ENCODE measurements at places on chromosomes 3 and 15.

DNA sequence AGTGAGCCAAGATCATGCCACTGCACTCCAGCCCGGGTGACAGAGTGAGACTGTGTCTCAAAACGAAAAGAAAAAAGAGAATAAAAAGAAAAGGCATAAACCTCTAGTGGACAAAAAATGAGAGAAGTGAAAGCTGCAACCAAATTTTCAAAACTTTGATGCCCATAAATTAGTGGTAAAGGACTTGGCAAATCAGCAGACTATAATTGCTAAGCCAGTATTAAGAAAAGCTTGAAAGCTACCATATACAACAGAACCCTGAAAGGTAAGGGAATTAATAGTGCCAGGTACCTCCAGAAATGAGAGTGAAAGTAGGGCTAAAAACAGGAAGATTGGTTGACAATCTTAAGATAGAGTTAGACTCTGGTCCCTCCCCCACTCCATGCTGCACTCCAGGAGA lies 32.9 kb upstream of the SLC22A13 start:
- no peak for DNase-seq

DNA sequence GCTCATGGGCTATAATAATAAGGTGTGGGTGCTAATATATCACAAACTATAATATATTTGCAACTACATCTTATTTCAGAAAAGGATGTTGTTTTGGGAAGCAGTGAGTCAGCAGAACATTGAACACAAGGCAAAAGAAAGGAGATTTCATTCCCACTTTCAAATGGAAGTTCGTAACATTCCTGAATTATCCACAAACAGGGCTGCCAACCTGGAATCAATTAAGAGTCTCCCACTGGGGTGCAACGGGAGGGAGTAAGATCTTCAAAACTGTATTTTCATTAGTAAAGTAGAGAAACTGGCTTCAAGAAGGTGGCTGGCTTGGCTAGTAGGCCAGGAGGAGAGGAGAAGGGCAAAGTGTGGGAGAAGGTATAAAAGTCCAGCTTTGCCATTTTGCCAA lies 479.6 kb downstream of the CNTN3 start:
- DNase-seq, result no peak

- DNase-seq, result peak; percentile 62
Measured at GRCh38 chr3:131526801-131527347, 24.1 kb upstream of the MRPL3 start.

- DNase-seq, result peak; percentile 29
Measured at GRCh38 chr15:67520321-67521028, 456 bp upstream of the C15orf61 start.

DNA sequence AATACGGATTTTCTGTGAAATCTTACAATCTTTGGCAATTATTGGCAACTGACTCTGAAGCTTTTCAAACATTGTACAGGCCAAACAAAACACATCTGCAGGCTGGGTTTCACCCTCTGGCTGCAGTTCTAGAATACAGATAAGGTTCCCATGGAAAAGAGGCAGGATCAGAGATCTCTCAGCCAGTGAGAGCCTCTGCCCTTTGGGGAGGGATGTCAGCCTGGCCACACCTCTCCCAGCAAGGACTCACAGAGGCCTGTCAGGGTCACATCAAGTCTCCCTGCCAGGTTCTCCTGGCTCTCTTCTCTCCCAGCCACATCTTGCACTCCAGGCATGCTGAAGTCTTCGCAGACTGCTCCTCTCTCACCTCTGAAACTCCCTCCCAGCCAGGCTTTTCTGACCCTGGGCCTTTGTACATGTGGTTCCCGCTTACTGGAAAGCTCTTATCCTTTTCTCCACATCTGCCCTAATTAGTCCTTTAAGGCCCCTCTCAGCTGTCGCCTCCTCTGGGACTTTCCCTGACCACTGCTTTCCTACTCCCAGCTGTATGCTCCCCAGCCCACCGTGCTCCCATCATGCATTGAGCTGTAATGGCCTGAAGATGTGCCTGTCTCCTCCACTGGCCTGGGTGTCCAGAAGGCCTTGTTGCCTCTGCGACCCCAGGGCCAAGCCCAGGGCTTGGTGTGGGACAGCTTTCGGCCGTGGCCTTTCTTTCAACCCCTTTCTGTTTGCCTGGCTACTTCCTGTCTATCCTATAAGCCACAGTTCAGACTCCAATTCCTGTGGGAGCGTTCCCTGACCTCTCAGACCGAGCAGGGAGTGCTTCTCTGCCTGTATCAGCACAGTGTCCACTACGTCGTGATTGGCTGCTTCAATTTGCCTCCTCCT lies 4.3 kb downstream of the RBP1 start:
- peak; percentile 34 for DNase-seq

DNA sequence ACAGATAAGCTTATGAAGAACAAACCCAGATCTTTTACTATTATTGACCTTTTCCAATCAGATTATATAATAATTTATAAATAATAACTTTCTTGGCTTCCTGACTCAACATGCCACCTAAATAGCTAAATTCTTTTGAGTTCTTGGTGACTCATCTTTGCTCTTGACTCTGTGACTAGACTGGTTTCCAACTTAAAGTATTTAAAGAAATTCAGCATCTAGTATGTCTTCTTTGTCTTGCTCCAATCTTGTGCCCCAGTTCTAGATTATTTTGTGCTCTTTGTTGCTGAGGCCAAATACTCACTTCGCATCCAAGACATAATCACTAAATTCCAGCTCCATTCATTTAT lies 483.2 kb upstream of the TBL1XR1 start:
- peak; percentile 48 for DNase-seq

DNA sequence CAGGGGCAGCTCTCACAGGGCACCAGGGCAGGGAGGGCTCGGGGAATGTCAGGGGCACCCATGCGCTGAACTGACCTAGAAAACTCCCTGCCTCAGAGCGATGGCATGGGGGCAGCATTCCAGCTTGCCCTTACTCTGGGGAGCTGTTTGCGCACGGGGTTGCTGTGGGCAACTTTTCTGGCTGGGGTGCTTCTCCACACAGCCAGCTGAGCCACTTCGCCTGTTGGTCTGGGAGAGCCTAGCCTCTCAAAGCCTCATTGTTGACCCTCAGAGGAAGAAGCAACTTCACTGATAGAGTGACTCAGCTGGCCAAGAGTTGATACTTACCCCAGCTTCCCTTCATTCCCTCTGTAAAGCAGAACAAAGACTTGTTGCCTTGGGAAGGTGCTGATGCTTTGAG lies 42.6 kb upstream of the MRPS22 start:
- peak; percentile 47 for DNase-seq

DNA sequence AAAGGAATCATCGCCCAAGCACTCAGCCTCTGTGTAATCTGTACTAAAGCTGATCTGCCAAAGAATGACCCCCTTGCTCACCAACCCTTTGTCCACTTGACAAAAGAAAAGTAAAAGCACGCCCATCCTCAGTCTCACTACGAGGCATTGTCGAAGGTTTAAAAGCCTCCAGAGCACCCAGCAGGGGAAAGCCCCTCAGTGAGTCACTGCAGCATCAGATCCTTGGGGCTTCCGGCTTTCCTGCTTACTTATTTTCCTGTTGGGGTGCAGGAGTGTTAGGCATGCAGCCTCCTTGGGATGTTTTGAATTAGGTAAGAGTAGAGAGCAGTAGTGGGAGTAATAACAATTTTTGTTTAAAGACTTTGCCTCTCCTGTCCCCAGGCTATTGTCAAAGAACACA lies 216.1 kb downstream of the MTHFS start:
- DNase-seq, result peak; percentile 78

- no peak for DNase-seq
Measured at GRCh38 chr3:34183611-34184340, 385.3 kb downstream of the PDCD6IP start.

- no peak for DNase-seq
Measured at GRCh38 chr3:55562700-55563099, 75.6 kb upstream of the WNT5A start.

- DNase-seq, result no peak
Measured at GRCh38 chr15:97023488-97023844, 693.0 kb downstream of the NR2F2 start.

DNA sequence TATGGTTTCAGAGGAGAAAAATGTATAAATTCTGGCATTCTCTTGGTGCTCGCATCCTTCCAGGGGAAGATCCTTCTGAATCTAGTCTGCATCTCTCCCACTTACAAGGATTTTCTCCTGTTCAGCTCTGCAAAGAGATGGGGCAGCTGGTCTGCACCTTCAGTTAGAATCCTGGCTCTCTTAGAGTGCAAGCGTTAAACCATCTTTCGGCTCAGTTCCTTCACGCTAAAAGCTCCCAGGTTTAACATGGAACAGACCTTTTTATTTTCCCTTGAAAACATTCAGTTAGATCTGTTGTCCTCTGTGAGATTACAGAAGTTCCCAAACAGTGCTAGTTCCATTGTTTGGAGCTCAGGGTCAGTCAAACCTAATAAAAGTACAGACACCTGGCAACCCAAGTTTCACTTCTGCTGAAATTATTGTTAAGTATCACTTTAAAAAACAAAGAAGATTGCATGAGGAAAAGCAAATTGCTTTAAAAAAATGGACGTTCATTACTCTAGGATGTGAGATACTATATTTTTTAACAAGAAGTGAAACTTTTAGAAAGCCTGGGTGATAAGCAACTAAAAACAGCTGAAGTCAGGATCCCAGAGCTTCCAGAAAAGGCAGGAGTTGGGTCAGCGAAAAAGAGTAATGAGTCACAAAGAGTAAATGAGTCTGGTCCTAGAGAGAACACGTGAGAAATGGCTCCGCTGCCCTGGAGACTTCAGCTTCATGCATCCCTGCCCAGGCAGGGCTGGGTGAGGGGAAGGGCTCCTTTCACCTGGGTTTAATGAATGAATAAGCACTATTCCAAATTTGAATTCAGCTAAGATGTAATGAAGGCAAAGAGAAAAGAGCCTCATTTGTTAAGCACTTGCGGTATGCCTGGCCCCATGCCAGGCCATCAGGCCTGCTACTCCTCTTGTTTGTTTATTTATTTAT lies 63.3 kb downstream of the ABTB1 start:
- DNase-seq, result peak; percentile 88

GRCh38 chr15:50837256-50837770 lies 71.2 kb upstream of the AP4E1 start:
- no peak for DNase-seq

- DNase-seq, result no peak
Measured at GRCh38 chr15:75145027-75145841, 56.4 kb upstream of the C15orf39 start.

DNA sequence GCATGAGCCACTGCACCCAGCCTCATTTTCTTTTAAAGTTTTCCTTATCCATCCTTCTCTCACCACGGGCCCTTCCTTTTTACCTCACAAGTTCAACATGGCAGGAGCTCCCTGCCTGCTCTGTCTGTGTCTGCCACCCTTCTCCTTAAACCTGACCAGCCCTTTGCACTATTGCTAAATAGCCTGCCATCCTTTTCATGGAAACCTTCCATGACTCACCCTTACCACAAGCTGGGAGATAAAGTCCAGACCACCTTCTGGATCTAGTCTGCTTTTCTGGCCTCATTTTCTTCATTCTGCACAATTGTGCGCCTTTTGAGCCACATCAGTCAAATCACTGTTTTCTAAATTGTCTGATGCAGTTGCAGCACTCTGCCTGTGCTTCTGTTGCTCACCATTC lies 8.9 kb downstream of the PARP14 start:
- DNase-seq, result peak; percentile 56

GRCh38 chr3:61618231-61618630 lies 56.9 kb downstream of the PTPRG start:
- DNase-seq, result no peak

- no peak for DNase-seq
Measured at GRCh38 chr3:15932348-15933300, 134.8 kb upstream of the ANKRD28 start.

GRCh38 chr3:69869643-69870042 lies 129.9 kb upstream of the SAMMSON start:
- peak; percentile 70 for DNase-seq

- peak; percentile 23 for DNase-seq
Measured at GRCh38 chr3:196792771-196793170, 53.1 kb downstream of the PAK2 start.

GRCh38 chr15:90681480-90681879 lies 35.7 kb upstream of the BLM start:
- DNase-seq, result peak; percentile 98

DNA sequence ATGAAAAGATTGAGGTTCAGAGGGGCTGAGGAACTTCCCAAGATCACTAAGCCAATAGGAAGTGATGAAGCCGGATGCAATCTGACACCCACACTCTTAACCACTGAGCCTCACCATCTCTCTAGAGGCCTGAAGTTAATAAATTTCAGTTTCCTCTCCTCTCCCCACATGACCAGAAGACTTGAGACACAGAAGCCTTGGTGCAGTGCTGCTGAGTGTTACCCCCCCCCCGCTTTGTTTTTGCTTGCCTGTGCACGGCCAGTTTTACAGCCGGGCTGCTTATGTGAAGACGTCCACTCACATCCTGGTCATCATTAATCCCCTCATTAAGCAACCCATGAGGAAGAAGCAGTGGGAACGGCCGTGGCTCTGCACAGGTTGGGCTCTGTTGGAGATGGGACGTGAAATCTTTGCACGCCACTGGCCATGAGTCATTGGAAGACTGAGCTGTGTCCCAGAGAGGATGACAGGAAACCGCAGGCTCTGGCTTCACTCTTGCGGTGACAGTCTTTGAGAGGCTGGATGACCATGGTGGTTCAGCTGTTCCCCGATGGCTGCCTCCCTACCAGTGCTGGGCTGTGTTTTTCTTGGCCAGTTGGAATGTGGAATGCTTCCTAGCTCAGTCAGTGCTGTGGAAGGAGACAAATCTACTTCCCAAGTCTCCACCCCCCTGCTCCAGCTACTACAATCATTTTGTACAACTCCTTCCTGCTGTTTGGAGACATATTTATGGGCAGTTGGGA lies 232.6 kb upstream of the LRTM1 start:
- peak; percentile 100 for DNase-seq

GRCh38 chr3:131151-131888 lies 65.2 kb upstream of the CHL1 start:
- DNase-seq, result no peak

DNA sequence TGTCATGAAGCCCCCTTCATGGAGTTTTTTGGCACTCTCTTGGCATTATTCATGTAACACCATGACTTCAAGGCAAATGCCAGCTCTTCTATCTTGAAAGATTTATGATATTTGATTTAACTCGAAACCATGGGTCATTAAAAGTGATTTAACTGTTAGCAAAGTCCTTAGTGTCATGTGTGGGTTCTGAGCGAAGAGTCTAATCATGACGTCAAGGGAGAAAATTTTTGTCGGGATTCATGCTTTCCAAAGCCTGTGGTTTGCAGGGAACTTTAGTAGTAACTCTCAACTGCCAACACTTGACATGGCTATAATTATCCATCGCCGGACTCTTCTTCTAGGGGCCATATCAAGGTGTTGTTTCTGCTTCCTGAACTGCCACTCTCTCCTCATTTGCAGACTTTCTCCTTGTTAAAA lies 11.5 kb downstream of the GXYLT2 start:
- DNase-seq, result peak; percentile 30

DNA sequence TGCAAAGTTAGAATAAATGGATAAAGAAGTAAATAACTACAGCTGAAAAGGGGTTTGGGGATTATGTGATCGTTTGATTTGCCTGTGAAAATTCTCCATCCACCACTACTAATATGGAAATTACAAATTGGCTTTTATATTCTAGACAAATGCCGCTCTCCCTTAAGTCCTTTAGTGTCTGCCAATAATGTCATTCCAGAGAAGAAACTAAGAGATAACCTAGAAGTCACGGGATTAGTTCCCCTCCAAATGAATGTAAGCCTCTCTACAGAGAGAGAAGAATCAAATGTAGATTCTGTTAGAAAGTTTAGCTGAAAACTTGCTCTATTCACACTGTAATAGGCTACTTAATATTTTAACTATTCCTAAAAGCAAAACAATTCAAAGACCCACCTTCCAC lies 92.0 kb downstream of the ALDH1A2 start:
- DNase-seq, result no peak
